ENCODE measurements at places on chromosomes 2 and 18.
A peak's percentile ranks its signal among the peaks of the same experiment; 100 is the strongest.

DNA sequence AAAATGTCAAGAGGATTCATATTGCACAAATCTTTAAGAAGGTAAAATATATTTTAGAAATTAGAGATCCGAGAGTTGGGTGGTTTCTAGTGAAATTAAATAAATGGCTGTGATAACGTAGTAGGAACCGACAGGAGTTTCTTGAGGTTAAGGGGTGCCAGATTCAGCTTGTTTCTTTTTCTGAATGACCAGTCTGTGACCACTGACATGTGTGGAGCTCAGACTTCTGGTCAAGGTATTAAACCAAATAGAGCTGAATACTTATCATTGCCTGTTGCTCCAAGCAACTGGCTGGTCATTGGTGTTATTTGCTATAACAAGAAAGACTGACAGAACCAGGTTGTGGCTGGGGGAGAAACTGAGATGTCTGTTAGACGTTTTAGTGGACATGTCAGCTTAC, 408.2 kb upstream of the HS6ST1 start:
- DNase-seq: no peak

DNA sequence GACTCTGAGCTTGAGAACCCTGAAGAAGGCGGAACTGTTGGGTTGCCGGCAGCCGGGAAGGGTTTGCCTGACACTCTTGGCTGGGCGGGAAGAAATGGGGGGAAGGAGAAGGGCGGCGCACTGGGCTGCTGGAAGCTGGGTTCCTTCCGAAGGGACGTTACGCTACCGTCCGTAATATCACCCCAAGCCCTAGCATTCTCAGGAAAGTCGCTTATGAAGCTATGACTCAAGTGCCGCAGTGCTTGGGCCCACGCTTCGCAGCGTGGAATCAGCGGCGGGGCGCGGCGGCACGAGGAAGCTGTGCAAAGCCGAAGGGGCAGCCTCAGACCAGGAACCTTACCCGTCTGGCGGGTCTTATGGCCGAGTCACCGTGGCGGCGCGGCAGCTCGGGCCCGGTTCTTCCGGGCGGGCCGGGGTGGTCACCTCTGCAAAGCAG, 50.2 kb upstream of the SIGLEC15 start:
- DNase-seq: peak; percentile 29

DNA sequence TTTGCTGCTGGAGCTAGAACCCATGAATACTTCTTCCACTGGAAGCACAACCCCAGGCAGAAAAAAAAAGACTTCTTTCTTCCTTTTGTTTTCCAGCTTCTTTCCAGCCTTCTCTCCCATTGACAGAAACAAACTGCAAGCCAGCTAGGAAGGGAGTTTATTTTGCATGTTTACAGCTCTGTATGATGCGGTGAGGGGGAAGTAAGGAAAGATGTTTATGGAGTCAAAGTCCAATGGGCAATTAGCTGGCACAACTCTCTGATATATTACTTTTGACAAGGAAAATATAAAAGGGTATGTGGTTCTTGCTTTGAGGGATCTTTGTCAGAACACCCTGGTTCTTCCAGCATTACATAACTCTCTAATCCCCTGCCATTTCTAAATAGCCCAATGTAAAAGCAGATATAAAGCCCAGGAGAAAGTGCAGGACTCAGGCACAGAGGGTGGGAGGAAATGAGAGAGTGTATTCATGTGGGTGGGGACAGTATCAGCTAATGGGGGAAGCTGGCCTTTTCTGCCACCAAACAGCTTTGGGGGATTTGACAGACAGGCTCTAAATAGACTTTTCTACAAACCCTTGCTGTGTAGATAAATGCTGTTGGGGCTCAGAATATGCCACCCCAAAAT, 9.3 kb upstream of the NMS start:
- no peak for DNase-seq

DNA sequence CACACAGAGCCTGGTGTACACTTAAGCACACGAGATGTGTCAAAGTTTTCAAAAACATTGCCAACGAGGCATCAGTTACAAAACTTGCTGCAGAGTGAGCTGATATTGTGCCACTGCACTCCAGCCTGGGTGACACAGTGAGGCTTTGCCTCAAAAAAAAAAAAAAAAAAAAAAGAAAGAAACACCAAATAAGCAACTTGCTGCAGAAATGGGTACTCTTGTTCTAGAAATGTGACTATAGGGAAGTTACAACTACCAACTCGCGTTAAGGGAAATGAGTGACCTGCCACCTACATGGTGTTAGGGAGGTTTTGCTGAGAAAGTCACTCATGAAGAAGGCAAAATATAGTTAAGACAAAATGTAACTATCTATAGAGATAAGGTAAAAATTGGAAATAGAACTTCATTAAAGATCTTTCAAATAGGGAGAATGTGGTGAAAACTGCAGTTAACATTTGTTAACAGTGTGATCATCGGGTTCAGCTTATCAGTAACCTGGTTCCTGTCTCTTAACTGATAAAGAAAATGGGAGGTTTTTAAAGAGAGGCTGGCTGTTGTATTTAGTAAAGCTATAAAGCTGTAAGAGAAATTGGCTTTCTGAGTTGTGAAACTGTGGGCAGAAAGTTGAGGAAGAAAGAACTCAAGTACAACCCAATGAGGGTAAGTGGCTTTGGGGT, at the start of gene IL1RL1:
TSS of gene IL1RL1 (plus strand) at position 600 of the 677 bp plus-strand sequence. CDS start 26,702 bp downstream, outside the sequence.
- no peak for DNase-seq

DNA sequence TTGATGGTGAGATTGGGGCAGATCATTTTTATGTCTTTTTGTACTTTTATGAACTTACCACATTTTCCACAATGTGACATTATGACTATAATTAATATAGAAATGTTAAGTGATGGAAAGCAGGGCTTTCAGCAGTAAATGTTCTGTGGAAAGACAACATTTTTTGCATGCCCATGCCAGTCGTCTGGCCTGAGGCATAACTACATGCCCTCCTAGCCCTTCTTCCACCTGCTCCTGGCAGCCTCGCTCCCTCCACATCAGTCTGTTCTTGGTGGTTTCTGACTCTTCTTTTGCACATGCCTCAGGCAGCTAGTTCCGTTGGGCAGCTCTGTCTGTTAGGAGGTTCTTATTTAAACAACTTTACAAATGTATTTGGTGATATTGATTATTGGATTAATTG, 182.0 kb upstream of the TWIST2 start:
- no peak for DNase-seq

GRCh38 chr2:241008711-241009121, 10.3 kb downstream of the SNED1 start:
- no peak for DNase-seq

GRCh38 chr18:11669948-11670275, 19.2 kb upstream of the GNAL start:
- DNase-seq: no peak

DNA sequence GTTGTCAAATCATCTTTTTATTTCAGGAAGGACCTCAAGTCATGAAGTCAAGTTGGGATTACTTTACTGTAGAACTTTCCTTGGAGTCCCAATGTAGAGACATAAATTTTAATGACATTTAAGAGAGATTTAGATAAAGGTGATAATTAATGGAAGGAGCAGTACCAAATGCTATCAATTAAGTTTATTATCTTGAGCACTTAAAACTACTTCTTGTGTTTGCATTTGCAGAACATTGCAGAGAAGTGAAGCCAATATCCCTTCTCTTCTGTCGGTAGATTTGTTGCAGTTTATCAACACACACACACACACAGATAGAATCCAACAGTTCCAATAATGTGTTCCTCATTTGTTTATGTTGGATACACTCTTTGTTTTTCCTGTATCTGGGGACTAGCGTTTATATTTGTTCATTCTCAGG, 570.7 kb downstream of the EPHA4 start:
- no peak for DNase-seq

DNA sequence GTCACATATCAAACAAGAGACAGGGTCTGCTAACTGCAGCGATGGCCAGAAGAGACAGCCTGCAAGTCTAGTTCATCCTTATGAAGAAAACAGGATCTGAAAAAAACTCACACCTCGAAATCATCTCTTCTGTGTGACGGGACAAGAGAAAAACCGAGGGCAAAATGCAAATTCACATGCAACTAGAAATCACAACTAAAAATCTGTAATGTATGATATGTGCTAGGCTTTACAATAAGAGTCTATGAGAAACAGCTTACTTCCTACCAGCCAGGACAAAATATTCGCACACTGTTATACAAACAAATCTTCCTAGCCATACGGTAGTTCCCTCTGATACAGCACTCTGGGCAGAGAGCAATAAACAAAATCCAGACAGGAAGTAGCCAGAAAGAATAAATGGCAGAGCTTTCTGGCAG, 48.8 kb downstream of the ANKRD44 start:
- DNase-seq: no peak

DNA sequence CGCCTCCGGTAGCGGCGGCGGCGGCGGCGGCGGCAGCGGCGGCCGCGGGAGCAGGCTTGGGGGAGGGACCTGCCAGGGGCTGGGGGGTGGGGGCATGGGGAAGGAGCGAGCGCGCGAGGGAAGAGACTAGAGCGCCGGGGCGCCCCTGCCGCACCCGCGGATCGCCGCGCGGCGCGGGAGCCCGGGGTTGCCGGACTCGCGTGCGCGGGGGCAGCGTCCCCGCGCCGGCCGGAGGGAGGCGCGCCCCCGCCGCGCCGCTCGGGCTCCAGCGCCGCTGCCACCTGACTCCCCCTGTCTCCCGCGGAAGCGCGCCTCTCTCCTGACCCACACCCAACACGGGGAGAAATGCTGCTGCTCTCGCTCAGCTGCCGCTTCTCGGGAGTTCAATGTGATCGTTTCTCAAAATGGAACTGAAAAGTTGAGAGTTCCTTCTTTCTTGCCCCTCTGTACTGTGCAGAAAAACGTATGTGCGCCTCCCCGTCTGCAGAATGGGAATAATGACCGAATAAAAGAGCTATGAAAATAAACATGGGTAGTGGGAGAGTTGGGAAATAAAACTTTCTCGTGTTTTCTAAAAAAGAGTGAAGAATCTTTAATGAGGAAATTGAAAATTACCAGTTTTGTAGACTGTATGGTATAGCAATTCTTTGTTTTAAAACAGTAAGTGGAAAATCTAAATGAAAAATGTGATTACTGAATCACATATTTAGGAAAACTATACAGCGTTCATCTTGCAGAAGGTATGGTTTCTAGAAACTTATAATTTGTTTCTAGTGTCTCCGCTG, 455 bp upstream of the TLK1 start:
- DNase-seq: peak; percentile 45

DNA sequence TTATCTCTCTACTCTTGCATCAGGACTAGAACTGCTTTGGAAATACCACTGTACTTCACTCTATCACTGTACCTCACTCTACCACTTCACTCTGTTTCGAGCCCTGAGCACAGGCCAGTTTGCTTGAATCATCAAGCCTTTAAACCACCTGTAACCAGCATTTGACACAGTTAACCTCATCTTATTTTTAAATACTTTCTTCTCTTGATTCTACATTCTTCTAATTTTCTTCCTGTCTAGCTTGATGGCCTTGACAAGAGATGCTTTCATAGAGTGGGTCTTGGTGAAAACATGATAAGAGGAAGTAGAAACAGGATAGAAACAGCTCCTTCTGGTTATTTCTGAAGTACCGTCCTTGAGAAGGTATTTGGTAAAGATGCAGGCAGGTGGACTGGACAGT, 78.1 kb downstream of the SPIRE1 start:
- no peak for DNase-seq

DNA sequence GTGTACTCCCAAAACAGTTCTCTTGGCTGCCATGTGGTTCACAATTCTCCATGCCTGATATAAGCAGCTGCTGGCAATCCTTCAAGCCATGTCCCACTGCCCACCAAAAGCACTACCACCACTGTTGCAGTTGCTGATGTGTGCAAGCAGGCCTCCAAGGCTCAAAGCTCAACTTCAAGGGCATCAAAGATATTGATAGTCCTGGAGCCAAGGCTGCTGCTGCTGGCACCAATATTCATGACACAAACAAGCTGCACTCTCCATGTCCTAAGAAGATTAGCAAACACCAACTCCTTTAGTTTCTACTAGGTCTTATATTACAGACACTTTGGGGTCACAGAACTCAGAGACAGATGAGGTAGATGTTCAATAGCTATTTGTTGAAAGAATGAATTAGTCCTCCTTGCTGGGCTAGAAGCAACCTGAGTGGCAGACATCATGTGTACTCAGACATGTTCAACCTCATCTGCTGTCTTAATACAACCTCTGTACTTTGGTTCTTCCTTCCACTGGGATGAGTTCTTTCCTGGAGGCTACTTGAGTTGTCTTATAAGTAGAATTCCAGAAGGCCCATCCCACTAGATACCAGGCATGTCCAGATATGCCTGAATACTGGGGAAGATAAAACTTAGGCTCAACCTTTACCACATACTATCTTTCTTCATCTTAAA, 104.5 kb upstream of the UGP2 start:
- DNase-seq: no peak

- DNase-seq: no peak
Observed at GRCh38 chr2:190551928-190552327, 17.4 kb upstream of the NEMP2 start.

DNA sequence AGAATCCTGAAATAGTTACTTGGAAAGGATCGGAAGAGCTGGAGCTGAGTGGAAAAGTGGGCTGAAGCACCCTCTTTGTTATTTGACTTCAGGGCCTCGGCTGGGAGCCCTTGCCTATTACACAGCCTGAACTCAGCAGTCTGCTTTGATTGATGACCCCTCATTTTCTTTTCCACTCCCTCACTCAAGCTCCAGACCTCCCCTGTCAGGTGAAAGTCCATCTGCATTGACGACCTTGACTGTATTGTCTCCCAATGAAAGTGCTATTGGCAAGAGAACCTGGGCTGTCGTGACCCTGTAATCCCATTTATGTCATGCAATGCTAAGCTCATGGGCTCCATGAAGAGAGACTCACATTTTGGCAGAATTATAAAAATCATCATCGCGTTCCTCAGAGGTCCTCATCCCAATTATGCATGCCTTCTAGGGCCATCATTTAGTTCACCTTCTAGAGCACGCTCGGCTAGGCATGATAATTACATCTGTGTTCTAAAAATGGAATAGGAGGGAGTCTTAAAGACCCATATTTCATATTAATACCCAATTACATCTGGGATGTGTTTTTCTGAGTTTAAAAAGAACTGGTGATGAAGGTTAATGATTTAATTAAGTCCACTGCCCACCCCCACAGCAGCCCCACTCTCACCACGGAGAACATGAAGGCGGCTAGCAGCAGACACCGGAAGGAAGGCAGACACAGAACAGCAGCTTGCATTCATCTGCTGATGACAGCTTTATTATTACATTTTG, 472.5 kb downstream of the PID1 start:
- no peak for DNase-seq

GRCh38 chr18:44895176-44895798, 214.6 kb downstream of the SETBP1 start:
- DNase-seq: no peak

GRCh38 chr18:50280707-50281294, 522 bp downstream of the MBD1 start:
- no peak for DNase-seq
